Naive thymus-derived CD4-positive, alpha-beta T cell (primary cell): ENCODE measurements at places on chromosomes 2 and 18.

DNA sequence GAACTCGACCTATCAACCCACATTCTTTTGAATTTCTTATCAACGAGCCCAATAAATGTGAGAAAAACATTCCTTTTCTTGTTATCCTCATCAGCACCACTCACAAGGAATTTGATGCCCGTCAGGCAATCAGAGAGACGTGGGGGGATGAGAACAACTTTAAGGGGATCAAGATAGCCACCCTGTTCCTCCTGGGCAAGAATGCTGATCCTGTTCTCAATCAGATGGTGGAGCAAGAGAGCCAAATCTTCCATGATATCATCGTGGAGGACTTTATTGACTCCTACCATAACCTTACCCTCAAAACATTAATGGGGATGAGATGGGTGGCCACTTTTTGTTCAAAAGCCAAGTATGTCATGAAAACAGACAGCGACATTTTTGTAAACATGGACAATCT is 378.2 kb downstream of the STK39 start:
- DNase-seq, result no peak

DNA sequence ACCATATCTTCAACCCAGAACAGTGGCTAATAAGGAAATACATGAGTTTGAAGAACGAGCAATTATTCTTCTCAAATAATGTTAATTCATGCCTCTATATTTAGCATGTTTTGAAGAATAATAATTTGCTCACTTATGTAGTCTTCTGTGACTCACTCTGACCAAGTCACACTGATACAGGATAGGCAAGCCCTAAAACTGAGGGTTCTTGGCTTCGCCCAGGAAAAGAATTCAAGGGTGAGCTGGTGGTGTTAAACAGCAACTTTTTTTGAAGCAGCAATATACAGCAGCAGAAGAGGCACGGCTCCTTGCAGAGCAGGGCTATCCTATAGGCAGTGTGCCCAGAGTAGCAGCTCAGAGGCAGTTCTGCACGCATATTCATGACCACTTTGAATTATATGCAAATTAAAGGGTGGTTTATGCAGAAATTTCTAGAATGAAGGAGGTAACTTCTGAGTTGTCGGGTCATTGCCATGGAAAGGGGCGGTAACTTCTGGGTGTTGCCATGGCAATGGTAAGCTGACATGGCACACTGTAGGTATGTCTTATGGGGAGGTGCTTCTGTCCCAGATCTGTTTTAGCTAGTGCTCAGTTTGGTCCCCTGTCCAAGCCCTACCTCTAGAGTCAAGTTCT is 200.6 kb downstream of the RND3 start:
- DNase-seq, result no peak

- no peak for DNase-seq
These were observed 134.1 kb upstream of the GPC1 start for GRCh38 chr2:240301256-240301795.

DNA sequence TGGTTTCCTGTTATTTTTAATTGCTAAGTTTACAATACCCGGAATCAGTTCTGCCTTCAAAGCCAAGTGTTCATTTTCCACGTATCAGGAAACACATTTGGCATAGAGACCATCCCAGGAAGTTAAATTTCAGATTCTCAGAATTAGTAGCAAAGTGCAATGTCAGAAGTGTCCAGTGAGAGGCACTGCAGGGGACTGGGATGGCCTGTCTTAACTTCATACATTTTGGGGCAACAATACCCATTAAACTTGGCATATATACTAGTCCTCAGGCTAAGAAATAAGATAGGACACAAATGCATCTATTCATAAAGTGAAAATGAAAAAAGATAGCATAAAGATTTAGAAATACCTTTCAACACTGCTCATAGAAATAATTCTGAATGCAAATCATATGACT is 1.5 kb upstream of the IL1RL2 start:
- DNase-seq, result no peak

DNA sequence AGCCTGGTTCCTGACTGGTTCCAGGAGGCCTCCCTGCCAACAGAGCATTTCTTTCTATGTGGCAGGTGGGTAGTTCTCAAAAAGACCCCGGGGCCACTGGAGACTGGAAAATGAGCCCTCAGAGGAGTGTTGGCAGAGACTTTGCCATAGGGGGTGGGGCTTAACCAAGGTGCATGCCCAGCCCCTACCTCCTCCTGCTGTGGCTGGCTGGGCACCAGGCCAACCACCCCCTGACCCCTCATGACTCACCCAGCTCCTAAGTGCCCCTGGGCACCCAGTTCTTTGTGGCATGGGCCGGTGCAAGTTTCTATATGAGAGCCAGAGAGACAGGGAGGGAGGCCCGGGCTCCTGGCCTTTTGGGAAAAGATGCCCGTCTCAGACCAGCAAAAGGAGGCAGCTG is 98.2 kb upstream of the SMAD2 start:
- DNase-seq, result no peak

GRCh38 chr2:20232837-20233207 is 7.9 kb upstream of the SDC1 start:
- no peak for DNase-seq

GRCh38 chr2:189552991-189553404 is 27.6 kb downstream of the SLC40A1 start:
- no peak for DNase-seq

GRCh38 chr2:17757321-17757720 is 3.4 kb downstream of the GEN1 start:
- no peak for DNase-seq

DNA sequence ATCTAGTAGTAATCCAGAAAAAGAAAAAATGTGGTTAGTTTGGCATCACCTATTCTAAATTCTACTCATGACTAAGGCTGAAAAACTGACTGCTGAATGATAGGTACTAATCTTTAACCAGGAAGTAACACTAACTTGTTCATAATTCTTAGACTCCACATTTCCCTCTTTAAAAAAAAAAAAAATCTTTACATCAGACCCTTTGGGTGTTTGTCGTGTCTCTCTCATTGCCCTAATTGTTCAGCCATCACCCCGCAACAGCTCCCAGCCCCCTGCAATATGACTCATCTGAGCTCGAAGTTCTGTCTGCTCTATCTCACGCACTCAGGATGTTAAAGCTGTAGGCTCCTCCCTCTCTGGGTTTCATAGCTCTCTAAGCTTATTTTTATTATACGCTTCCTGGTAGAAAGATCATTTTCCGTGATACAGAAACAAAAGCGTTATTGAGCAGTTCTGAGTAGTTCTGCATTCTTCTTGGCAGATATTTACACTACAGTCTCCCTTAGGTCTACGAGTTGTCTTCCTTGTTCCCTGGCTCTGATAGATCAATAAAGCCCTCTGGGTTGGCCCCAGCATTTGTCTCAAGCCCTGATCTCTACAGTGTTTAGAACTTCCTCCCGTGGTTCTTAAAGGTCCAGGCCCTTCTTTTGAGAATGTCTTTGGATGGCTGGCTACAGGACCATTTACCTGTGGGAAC is 95.6 kb downstream of the TNFRSF11A start:
- peak; percentile 70 for DNase-seq

DNA sequence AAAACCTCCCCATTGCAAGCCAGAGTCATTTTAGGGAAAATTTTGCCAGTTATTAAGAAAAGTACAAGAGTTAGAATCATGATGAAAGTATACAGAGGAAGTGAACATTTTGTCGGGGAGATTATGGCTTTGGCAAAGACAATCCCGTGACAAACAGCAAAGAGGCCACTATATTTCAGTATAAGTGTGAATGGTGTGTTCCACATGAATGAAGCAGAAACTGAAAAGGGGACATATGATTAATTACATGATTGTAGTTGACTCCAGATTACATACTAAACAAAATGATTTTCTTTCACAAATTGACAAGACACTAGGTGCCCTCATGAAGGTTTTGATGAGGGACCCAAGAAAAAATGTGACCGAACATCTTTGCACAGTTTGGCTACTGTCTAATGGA is 42.0 kb downstream of the SP140 start:
- no peak for DNase-seq

- no peak for DNase-seq
These were observed 168.0 kb downstream of the ASXL3 start for GRCh38 chr18:33745871-33746545.

DNA sequence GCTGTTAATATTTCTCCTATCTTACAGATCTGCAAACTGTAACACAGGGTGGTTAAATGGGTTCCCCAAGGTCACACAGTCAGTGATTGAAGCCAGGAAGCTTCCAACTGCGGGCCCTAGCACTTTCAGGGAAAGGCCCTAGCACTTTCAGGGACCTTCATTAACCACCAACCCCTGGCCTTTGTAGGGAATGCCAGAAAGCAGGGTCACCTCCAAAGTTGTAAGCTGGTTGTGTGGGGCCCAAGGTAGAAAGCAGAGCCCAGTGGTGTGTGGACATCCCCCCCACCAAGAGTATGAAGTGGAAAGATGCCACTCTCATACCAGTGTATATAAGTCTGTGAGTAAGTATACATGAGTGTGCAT is 4.4 kb downstream of the DLX2 start:
- no peak for DNase-seq

GRCh38 chr2:189231719-189232323 is 52.3 kb upstream of the COL5A2 start:
- no peak for DNase-seq

GRCh38 chr2:241577413-241578122 is 19.0 kb downstream of the BOK start:
- DNase-seq, result no peak
